RPMI7951 (cell line): ENCODE measurements at places on chromosomes 12 and 14. TPM values are rescaled to one million over a fixed set of nuclear protein-coding genes. Genes with fewer than 3 reads are reported as not detected.

- DNase-seq, result peak; percentile 26
These were observed 31.1 kb upstream of the DUSP6 start for GRCh38 chr12:89383235-89384049.

GRCh38 chr12:127396734-127397133, 870.2 kb upstream of the TMEM132C start:
- no peak for DNase-seq

DNA sequence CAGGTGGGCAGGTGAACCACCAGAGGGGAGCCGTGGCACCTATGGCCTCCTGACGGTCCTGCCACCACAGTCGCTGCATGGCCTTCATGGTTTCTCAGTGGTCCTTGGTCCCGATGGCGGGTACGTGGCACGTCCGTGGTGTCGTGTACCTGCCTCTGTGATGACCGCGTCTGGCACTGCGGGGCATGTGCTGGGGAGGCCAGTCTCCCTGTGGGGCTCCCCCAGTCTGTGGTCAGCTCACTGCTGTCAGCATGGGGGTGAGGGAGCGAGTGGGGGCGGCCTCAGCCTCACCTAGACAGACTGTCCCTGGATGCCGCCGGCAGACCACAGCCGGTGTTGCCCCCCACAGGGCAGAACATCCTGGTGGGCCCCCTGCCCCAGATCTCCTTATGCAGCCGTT, 267.2 kb downstream of the SEC23A start:
- no peak for DNase-seq

GRCh38 chr14:48792376-48793024, 793.7 kb downstream of the RPS29 start:
- no peak for DNase-seq

DNA sequence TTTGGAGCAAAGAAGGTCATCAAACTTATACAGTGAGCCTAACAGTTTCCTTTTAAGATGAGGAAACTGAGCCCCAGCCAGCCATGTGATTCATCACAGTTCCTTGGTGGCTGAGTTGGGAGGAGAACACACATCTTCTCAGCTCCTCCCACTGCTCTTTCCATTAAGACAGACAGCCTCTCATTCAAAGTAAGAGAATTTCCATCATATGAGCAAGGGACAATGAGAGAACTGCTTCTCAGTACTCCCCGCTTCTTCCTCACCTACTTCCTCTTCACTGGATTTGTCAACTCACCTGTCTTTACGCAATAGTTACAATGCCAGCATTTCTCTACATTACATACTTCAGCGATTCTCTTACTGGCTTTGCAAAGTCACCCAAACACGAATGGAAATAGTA, 2.2 kb downstream of the IFNG start:
- no peak for DNase-seq

GRCh38 chr14:67410313-67410712, 1.7 kb downstream of the PLEK2 start:
- DNase-seq, result no peak

DNA sequence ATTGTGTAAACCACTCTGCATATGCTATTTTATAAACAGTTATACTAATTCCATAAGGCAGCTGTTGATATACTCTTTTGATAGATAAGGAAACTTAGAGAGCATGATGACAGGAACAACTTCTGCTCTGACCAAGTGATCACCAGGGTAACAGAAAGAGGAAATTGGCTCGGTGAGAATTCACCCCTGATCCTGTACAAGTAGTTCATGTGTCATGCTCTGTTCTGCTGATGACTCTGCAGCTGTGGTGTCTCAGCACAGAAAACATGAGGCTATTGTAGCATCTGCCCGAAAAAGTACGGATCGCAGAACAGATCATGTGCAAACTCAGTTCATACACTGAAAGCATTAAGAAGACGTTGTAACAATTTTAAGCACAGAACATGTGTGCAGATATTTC, 345.0 kb downstream of the LRIG3 start:
- DNase-seq, result peak; percentile 62

DNA sequence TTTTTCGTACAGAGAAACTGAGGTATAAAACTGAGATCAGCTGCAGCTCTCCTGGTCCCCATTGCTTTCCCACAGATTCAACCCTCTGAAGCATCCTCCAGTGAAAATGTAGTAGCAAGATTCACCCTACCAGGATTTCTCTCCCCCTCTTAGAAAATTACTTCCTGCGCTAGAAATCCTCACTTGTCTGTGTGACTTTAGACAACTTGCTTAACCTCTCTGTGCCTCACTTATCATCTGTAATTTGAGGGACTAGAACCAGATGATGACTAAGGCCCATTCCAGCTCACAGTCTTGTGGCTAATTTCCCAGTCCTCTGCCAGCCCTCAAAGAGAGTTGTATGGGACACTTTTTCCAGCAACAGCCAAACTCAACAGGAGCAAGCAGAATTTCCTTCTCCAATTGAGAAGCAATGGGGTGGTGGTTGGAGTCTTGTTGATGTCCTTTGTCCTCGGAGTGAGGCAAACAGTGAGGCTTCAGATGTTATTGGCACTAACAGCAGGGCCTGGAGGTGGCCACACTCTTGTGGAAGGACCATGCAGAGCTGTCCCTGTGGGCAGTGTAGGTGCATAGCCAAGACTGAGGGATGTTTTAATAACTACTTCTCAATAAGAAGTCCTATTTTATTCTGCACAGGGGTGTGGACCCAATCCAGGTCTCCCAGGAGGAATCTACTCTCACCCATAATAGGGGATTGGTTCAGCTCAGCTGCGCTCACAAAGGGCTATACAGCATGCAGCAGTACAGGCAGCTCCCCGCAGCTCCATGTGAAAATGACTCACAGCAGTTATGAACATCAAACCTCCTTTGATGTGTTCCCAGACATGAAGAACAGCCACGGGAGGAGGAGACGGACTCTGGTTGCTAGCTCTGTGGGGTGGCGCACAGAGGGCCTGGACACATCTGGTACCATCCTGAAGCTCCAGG, 200.1 kb downstream of the DAD1 start:
- peak; percentile 95 for DNase-seq

DNA sequence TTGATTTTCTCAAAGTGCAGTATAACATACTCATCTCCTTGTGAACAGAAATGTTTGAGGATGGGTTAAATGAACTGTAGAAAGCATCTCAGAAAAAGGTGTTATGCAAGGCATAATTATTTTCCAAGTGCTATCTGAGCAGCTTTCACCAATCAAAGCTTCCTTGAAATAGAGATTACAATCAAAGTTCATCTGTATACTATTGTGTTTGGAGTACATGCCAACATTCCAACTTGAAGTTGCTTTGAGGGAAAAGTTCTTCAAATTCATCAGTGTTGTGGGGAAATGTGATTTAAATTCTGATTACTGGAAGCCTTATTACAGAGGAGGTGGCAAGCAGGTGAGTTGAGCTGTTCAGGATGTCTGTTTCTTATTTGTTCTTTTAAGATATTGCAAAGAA, 68.2 kb downstream of the TMTC2 start:
- no peak for DNase-seq

DNA sequence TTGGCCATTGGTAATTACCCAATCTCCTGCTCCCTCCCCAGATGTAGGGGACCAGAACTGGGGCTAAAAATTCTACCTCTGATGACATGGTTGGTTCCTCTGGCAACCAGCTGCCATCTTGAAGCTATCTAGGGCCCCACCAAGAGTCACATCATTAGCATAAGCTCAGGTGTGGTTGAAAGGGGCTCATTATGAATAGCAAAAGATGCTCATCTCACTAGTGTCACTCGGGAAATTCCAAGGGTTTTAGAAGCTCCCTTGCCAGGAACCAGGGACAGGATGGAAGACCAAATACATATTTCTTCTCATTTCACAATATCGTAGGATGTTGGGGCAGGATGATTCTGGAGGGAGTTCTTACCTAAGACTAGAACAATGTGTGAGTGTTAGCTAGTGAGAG, 38.6 kb downstream of the EID3 start:
- no peak for DNase-seq

MTRFR gene
- total RNA-seq, result 14.1 and 14.4 TPM in 2 replicates

ASPG gene
- total RNA-seq, result not detected in 2 replicates

CEBPE gene
- total RNA-seq, result not detected in 2 replicates

ADCY4 gene
- not detected in 2 replicates for total RNA-seq

CIT gene
- 35.6 and 36.0 TPM in 2 replicates for total RNA-seq

IRAK3 gene
- 3.5 and 4.8 TPM in 2 replicates for total RNA-seq
